ENCODE measurements at places on chromosomes 2 and 18. TPM values are rescaled to one million over a fixed set of nuclear protein-coding genes. Genes with fewer than 3 reads are reported as not detected.

Gene CAPN14
- 0.10 TPM for polyA plus RNA-seq

DNA sequence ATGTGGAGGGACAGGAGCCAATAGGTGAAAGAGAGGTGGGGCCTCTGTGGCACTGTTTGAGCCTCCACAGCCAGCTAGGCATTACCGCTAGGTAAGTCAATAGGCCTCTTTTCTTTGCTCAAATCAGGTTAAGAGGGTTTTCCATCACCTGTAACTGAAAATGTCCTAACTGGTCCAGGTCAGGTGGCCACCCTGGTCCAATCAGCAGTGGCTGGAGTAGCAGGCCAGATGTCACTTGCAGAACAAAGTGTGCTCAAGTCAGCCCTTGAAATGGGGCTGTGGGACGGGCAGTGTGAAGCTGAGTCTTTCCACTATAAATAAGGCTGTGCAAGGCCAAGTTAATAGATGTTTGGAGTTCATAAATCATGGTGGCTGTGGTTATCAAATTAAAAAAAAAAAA lies 20.9 kb downstream of the FBXO36 start:
- no peak for DNase-seq

- DNase-seq, result no peak
Measured at GRCh38 chr2:201975964-201976612, 57.6 kb upstream of the FZD7 start.

DNA sequence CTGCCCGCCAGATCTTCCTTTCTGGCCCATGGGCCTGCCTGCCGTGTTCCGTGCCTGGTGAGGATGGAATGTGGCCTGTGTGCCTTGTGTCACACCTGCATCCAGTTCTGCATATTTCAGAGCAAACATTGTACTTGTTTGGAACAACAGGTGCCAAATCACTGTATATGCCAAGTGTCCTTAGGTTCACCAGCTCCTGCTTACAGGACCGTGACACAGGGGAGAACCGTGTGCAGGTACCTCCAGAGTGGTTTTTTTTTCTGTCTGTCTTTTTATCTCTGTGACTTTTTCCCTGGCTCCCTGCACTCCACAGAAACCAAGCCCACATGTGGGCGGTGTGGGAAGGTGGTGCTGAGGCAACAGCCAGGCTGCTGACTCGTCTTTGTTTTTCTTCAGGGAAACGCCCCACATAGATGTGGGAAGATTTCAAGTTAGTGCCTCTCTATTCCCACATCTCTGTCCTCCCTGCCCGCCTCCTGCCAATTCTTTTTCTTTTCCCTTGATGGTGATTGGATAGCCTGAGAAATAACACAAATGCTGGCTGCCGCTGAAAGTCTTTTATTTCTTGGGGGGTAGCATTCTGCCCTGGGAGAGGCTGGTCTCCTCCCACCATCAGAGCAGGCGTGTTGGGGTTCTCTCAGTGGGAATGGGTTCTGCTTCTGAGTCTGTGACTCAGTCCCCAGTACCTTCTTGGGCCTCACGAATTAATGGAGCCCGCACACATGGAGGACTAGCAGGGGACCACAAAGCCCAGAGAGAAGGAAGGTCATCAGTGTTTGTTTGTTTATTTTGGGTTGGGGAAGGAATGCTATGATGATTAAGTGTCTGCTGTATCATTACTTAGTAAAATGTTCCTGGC lies 21.4 kb downstream of the GRHL1 start:
- no peak for DNase-seq

GRCh38 chr2:224320660-224321059 lies 81.2 kb downstream of the FAM124B start:
- DNase-seq, result no peak
